Stimulated activated CD4-positive, alpha-beta T cell treated with anti-CD3 and anti-CD28 coated beads, Interleukin-4, amount 100 ng/mL, for 24 hours (primary cell): ENCODE measurements at places on chromosomes 16 and 17.

DNA sequence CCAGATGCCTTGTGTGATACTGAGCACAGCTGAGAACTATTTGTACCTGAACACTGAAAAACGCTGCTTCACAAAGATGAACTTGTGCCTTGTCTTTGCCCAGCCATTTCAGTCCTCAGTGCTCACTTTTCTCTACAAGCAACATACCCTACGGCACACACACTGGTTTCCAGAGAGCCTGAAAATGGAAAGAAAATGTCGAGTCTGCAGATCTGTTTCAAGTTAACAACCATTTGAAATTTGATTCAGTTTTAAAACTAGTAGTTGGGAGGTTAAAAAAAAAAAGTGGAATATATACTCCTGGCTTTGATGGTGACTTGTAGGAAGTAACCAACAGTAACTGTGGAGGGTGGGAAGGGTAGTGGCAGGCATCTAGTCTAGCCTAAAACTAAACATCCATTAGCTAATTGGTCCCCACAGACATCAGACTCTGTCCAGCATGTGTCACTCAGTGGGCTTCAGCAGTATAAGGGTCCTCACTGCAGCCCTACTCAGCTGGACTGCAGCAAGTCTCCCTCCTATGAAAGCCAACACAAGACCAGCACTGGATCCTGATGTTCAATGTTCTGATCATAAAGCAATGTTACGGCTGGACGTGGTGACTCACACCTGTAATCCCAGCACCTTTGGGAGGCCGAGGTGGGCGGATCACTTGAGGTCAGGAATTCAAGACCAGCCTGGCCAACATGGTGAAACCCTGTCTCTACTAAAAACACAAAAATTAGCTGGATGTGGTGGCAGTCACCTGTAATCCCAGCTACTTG, 27.1 kb downstream of the ERN1 start:
- DNase-seq: no peak

DNA sequence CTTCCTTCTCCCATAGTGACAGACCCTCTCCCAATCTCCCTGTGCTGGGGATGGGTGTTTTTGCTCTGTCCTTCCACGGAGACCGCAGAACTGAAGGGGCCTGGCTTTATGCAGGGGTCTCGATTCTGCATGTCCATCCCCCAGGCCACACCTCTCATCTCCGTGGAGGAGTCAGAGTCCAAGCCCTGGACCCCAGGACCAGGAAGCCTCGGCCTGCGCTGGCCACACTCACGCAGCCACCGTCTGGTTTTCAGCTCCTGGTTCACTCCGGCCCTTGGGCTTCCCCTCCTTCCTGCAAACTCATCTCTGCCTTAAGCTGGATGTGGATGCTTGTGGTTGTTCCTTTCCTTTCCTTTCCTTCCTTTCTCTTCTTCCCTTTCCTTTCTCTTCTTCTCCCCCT, 90.8 kb downstream of the MGAT5B start:
- DNase-seq: no peak

- DNase-seq: no peak
Measured at GRCh38 chr16:62353355-62353754, 317.1 kb upstream of the CDH8 start.

DNA sequence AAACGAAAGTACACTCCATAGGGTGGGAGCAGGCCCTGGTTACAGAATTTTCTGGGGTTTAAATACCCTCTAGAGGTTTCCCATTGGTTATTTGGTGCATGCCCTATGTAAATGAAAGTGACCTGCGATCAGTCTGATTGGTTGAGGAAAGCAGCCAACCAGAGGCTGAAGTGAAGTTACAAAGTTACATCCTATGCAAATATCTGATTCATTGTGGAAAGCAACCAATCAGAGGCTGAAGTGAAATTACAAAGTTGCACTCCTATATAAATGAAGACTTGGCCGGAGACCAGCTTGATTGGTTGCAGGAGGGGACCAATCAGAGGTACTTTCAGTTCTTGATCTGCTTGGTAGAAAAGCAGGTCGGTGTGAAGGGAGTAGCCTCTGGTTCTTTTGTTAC, 24.4 kb downstream of the NAA60 start:
- no peak for DNase-seq

DNA sequence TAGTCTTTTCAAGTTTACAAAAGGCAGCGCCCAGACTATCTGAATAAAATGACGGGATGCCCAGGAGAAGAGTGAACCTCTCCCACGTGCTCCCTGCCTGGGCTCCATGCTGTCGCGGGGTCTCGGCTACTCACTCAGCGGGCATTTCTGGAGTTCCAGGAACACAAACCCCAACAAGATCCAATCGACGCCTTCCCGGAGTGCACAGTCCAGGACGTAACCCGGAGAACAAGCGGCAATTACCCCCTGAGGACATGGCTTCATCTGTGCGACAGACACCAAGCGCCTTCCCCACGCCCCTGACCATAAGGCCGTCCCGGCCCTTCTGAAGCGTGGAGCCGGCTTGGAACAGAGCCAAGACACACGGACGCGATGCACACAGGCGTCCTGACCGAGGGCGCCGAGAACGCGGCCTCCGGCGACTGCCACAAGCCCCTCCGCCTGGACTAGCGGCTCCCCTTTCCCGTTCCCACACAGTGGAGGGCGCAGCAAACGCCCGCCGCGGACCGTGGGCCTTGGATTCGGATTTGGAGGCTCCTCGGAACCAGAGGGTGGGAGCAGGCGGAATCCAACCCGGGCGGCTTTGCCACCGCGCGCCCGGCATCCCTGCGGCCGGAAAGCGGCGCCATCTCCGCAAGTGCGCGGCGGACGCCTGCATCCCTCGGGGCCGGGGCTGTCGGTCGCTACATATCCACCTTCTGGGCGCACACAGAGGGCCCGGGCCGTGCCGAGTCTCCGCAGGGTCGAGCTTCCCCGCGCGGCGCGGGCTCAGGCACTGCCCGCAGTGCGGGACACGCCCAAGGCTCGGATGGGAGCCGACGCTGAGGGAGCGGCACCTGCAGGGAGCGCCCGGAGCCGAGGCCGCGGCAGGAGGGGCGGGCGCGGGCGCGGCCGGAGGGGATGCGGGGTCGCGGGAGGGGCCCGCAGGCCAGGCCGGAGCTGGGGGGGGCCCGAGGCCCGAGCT, 725 bp downstream of the ABCA3 start:
- DNase-seq: peak; percentile 34

GRCh38 chr16:50393858-50394802, 25.3 kb upstream of the BRD7 start:
- no peak for DNase-seq

DNA sequence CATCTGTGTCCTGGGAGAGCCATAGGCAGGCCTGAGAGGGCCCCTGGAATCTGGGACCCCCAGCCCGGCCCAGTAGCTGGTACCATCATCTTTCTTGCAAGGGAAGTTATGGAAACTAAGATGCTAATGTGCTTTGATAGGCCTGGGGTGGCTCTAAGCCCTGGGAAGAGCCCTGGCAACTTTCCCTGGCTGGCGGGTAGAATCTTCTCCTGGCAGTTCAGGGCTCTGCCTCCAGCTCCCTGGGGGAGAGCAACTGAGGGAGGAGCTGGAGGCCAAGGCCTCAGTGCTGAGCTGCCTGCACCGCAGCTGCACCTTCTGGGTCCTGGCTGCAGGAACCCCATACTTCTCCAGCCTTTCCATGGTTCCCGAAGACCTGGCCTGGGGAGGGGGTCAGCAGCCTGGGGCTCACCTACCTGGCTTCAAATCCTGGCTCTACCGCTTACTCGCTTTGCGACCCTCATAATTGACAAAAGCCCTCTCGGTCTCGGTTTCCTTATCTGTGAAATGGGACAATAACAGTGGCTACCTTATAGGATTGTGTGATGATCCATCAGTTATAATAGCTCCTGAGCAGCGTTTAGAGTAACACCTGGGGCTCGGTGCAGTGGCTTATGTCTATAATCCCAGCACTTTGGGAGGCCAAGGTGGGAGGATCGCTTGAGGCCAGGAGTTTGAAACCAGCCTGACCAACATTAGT, 333.7 kb downstream of the SEC14L1 start:
- no peak for DNase-seq

DNA sequence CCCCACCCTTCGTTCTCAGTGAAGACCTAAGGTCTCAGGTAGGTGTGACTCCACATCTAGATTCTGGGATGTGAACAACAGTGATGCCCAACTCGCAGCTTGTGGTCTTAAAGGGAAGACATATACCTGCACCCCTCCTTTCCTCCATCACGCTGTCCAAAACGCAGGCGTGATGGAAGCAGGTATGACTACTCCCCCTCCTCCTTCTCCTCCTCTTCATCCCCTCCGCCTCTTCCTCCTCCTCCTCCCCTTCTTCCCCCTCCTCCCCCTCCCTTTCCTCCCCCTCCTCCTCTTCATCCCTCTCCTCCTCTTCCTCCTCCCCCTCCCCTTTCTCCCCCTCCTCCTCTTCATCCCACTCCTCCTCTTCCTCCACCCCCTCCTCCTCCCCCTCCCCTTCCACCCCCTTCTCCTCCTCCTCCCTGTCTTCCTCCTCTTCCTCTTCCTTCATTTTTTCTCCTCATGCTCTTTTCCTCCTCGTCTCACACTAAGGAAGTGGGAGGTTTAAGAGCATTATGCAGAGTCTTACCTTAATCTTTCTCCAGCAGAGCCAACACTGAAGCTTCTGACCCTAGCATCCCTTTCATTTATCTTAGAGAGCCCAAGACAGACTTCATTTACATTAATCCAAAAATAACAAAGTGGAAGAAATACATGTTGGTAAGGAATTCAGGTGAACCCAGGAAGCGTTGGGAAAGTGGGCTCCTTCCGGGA, 352.5 kb downstream of the FOXL1 start:
- DNase-seq: no peak

DNA sequence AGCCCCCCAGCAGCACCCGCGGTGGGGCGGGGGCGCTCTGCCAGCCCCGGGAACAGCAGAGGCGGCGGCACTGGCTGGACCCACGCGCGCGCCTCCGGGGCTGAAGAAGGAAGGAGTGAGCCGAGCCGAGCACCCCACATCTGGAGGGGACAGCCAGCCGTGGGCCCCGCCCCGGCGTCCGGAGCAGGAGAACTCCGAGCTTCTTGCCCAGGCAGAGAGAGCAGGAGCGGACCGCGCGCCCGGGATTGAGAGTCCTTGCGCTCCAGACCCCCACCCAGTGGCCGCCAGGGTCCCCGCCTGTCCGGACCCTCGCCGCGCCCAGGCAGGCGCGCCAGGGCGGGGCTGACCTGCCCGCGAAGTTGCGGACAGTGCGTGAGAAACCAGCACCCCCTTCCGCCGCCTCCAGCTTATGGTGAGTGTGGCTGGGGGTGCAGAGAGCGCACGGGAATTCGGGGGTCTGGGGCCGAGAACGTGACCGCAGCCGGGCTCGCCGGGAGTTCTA, 921.9 kb upstream of the EEF2KMT start:
- no peak for DNase-seq

GRCh38 chr16:66473654-66474519, 46.8 kb downstream of the BEAN1 start:
- no peak for DNase-seq

DNA sequence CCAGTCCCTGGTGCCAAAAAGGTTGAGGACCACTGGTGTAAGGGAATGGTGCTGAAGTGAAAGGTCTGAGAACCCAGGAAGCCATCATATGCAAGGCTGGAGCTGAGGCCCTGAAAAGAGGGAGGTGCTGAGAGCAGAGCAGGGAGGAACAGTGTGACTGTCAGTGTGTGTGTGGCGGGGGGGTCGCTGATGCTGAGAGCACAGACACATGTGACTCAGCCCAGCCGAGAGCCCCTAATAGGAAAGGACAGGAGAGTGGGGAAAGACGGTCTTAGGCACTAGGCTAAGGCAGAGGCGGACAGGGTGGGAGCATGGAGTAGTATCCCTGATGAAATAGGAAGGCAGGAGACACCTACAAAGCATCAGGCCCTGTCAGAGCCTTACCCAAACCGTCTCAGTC, 1.2 kb downstream of the B9D1 start:
- DNase-seq: no peak

- DNase-seq: no peak
Measured at GRCh38 chr16:72024862-72025382, 16.4 kb downstream of the DHODH start.

GRCh38 chr16:81799138-81799504, 20.0 kb downstream of the PLCG2 start:
- no peak for DNase-seq

DNA sequence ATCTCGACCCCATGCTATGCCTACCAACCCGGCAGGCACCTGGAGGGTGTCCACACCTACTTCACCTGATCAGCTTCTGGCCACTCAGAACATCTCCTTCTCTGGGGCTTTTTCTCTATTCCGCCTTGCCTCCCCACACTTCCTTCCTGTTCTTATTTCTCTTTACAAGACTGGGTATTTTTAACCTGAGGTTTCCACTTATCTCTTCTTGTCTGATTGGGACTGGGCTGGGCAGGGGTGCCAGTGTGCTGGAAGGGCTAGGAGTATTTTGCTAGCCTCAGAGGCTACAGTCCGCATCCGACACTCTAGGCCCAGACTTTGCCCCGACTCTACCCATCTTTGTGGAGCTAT, 26.2 kb upstream of the ZNF652 start:
- peak; percentile 13 for DNase-seq

GRCh38 chr17:43660816-43661493, 767 bp downstream of the MEOX1 start:
- no peak for DNase-seq

DNA sequence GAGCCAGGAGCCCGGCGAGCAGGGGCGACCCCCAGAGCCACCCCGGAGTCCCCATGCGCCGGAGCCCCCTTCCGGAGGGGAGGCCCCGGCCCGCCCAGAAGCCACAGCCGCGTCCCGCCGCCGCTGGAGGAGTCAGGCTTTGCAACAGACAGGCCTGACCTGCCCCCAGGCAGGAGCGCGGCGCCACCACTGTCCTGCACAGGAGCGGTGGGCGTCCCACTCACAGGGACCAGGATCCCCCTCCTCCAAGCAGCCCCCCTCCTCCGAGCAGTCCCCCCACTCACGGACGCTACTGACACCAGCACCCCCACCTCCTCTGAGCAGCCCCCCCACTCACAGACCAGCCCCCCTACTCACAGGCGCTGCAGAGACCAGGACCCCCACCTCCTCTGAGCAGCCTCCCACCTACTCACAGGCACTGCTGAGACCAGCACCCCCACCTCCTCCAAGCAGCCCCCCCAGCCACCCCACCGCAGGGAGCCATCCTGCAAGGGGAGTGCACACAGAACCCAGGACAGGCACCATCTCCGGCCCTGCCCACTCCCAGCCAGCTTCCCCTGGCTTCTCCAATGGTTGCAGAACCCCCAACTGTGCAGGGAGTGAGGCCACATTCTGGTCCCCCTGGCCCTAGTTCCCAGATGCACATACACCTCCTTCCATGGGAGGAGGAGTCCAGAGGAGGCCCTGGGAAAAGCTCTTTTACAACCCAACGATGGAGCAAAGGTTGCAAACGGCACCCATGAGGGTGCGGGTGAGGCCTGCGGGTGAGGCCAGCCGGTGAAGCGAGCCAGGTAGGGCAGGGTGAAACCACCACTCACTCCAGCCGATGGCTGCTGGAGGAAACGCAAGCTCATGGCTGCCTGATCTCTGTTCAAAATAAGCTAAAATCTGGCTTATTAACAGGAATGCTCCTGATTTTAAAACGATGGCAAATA, 69.9 kb downstream of the ABR start:
- peak; percentile 50 for DNase-seq

DNA sequence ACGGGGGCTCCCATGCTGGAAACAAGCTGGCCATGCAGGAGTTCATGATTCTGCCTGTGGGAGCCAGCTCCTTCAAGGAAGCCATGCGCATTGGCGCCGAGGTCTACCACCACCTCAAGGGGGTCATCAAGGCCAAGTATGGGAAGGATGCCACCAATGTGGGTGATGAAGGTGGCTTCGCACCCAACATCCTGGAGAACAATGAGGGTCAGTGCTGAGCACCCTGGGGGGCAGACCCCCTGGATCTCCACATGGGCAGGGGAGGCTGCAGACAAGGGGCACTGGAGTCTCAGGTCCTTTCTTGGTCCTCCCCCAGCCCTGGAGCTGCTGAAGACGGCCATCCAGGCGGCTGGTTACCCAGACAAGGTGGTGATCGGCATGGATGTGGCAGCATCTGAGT, 4.2 kb downstream of the ENO3 start:
- no peak for DNase-seq
